ENCODE measurements at places on chromosomes 3 and 15.

- no peak for DNase-seq
Measured at GRCh38 chr3:149197669-149198068, 24.0 kb downstream of the CP start.

- DNase-seq: peak; percentile 73
Measured at GRCh38 chr15:86231864-86232721, 152.4 kb downstream of the AGBL1 start.

- DNase-seq: no peak
Measured at GRCh38 chr3:157067114-157067513, 92.8 kb downstream of the CCNL1 start.

- DNase-seq: no peak
Measured at GRCh38 chr3:139074565-139075115, 29.9 kb upstream of the PRR23C start.

- no peak for DNase-seq
Measured at GRCh38 chr15:27701956-27702355, 397.2 kb downstream of the OCA2 start.

- DNase-seq: peak; percentile 78
Measured at GRCh38 chr15:55799291-55800212, 56.6 kb upstream of the PRTG start.

DNA sequence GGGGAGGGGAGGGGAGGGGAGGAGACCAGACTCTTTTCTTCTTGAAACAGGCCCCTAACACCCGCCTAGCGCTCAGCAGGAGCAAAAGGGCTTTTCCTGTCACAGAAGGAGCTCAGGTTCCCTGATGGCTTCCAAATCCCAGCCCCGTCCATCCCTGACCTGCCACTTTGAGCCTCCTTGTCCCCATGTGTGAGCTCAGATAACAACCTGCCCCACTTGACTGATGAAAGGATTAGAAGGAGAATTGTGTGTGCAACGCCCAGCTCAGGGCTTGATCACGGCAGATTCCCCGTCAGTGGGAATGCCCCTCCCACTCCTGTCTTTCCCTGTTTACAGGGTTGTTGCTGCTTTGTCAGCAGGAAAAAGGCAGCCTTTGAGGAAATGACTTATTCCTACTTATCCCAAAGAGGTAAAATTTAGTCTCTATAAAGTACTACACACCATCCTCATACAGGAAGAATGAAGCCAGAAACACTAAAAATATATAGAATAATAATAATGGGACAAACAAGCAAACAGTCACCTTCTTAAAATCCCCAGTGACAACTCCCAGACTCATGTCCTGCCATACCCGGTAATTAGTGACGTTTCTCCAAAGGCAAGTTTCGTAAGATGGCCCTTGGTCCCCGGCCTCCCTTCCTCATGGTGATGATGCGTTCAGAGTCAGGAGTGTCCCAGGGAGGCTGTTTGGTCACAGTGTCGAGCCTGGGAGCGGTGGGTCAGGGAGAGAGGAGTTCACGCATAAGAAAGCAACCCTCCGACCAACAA lies 6.1 kb upstream of the LRRC15 start:
- DNase-seq: peak; percentile 40

GRCh38 chr3:75254685-75255084 lies 409.4 kb upstream of the FRG2C start:
- no peak for DNase-seq

DNA sequence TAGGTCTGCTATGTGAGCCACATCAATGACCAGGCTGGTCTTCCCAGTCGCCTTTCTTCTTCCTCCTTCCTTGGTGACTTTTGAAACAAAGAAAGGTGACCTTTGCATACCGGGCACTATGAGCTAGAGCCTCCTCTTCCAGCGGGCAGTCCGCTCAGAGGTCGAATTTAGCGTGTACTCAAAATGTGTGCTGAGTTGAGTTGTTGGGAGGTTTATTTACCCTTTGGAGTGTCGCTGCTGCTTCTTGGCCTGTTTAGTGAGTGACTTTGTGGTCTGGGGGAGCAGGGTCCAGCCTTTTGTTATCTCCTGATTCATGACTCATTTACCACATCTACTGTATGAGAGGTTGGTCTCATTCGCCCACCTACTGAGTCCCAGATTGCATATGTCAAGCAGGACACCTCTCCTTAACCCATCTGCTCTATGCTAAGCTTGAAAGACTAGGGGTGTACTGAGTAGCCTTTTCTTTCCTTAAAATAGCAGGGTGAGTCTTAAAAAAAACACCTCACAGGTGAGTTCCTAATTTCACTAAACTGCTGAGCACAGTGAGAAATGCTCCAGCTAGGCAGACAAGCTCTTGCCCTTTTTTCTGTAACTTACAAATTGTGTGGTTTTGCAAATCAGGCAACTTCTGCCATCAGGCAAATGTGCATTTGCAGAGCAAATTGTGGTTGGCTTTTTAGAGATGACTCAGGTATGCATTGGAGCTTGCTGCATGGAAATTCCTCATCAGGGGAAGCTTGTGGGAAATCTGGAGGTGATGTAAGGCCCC lies 3.2 kb upstream of the SIAH2 start:
- DNase-seq: no peak

GRCh38 chr3:19920401-19921080 lies 13.5 kb downstream of the EFHB start:
- DNase-seq: no peak

Data from hepatocyte (in vitro differentiated cells).